ENCODE measurements at places on chromosomes 13 and 19.

DNA sequence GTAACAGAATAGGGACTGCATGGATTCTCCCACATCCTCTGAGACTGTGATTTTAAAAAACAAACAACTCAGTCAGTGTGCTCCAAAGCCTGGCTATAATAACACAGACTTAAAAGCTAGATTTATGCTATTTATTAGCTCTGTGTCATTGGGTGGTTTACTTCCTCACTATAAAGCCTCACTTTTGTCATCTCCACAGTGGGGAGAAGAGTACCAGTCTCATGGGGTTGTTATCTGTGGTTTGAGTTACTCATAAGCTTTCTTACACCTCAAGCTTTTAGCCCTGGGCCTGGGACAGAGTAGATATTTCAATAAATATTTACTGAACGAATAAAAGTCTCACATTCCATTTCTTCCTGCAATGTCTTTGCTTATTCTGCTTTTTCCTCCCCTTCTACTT is 5.3 kb downstream of the RNASEH2B start:
- peak; percentile 27 for DNase-seq

- peak; percentile 62 for DNase-seq
Observed at GRCh38 chr13:71867131-71867814, at the start of gene DACH1. Gene DACH1, minus strand, starts transcription at chr13:71867204.

DNA sequence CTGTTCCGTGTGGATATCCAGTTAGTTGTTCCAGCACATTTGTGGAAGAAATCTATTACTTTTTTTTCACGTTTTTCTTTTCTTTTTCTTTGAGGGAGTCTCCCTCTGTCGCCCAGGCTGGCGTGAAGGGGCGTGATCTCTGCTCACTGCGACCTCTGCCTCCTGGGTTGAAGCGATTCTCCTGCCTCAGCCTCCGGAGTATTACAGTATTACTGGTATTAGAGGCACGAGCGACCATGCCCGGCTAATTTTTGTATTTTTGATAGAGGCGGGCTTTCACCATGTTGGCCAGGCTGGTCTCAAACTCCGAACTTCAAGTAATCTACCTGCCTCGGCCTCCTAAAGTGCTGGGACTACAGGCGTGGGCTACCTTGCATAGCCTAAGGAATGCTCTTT is 43.6 kb downstream of the ZNF611 start:
- no peak for DNase-seq

DNA sequence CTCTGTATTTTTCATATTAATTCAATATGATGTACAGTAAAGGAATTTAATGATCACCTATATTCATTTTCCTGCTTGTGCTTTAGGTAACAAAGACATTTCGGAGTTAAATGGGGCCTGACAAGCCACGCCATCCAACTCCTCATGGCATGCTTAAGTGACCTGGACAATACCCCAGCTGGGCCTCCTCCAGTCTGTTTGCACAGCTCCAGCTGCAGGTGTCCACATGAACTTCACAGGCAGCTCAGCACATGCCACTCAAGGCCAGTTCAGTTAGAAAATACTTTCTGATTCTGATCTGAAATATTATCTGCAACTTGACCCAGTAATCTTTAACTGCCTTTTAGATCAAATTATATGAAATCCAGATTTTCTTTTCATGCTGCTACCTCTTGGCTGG is 89.6 kb upstream of the SLC15A1 start:
- no peak for DNase-seq

GRCh38 chr13:23570099-23570920 is at the start of gene TNFRSF19:
Gene TNFRSF19, plus strand, starts transcription at chr13:23570412. Its CDS starts 19,772 bp downstream, at chr13:23590184.
- no peak for DNase-seq
